Right cardiac atrium (tissue), 5 donors: ENCODE measurements at places on chromosomes 16 and 17. TPM values are rescaled to one million over a fixed set of nuclear protein-coding genes. Genes with fewer than 3 reads are reported as not detected.

RNF222 gene
- not detected for total RNA-seq

DNA sequence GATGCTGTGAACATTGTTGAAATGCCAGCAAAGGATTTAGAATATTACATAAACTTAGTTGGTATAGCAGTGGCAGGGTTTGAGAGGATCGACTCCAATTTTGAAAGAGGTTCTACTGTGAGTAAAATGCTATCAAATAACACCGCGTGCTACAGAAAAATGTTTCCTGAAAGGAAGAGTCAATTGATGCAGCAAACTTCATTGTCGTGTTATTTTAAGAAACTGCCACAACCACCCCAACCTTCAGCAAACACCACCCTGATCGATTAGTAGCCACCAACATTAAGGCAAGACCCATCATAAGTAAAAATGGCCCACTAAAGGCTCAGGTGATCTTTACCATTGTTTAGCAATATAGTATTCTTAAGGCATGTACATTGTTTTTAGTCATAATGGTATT lies 27.3 kb downstream of the HLF start:
- no peak for DNase-seq

DNA sequence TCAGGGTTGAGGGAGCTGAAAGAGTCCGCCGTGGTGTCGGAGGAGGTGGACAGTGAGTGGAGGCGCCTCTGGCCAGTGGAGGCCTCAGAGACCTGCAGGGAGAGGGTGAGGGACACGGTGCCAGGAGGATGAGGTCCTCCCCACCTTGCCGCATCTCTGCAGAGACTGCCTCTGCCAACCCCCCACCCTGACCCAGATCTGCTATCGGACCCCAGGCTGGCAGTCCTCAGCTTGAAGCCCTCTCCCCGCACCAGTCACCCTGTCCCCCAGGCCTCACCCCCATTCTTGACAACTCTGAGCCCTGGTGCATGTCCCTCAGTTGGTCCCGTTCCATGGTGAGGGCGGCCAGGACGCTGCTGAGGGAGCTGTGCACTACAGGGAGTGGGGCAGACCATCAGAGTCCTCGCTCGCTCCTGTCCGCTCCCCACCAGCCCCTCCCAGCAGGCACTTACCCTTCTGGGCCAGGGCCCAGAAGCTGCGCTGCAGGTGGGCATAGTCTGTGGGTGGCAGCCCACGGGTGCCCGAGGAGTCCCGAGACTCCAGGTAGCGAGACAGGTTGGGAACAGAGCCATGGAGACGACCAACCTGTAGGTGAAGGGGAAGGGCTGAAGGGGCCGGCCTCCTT lies 5.4 kb downstream of the OSBPL7 start:
- DNase-seq = peak; percentile 52

- DNase-seq = no peak
These were observed 121.7 kb downstream of the ABCC6 start for GRCh38 chr16:16101585-16101984.

DNA sequence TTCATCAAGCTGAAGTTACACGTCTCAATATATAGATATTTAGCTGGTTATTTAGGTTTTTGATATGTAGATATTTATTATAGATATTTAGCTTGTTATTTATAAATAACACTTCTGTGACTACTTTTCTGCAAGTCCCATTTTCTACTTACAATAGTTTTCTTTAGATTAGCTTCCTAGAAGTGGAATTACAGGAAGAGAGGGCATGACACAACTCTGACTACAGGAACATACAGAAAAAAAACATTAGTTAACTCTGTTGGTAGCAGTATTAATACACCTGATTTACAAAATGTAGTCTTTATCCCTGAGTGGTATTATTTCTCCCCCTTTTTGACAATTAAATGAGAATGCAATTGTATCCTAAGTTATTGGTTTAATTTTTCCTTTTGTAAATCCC lies 21.2 kb upstream of the CCL1 start:
- DNase-seq = no peak
